ENCODE measurements at places on chromosomes 5 and 9. TPM values are rescaled to one million over a fixed set of nuclear protein-coding genes. Genes with fewer than 3 reads are reported as not detected.

GRCh38 chr5:79792463-79792862, 102.8 kb downstream of the CMYA5 start:
- DNase-seq: no peak

DNA sequence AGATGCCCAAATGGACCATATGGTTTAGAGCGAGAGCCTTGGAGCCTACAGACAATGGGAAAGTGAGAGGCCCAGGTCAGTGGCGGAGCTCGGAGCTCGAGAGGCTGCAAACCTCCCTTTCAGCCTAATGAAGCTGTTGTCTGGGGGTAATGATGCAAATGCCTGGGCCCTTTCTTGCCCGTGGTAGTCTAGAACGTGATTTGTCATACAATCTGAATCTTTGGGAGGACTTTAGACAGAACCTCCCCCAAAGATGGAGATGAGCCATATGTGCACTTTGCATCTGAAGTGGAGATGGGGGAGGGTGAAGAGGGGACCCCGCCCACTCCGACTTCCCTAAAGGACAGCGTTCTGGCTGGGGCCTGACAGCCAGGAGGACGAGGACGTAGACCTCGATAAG, 10.3 kb upstream of the NEUROG1 start:
- DNase-seq: no peak

GRCh38 chr9:111648066-111648465, 13.3 kb upstream of the GNG10 start:
- DNase-seq: no peak

- DNase-seq: no peak
Observed at GRCh38 chr5:66151030-66151429, 6.9 kb downstream of the SREK1 start.

- no peak for DNase-seq
Observed at GRCh38 chr9:95150903-95151302, 166.6 kb downstream of the FANCC start.

DNA sequence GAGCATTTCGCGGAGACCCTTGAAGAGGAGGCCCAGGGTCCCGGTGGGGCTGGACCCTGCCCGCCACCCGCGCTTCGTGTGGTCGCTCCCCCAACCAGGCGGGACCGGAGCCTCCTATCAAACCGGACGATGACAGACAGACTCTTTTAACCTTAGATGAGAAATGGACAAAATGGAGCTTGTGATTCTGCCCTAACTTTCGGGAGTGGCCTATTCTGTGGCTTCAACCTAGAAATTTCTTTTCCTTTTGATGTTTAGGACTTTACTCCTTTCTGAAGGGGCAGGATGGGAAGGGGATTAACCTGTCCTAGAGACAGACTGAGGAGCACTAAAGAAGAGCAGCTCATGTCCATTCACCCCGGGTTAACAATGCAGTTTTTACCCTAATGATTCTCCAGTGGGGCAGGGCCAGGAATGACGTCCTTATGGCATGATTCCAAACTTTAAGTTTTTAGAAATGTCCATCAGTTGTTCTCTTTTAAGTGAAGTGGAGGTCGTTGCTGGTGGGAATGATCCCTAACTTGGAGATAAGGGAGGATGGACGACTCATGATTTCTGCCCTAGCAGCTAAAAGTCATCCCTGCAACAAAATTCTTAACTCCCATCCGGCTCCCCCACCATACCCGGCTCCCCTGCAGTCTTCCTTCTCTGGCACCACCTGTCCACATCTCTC, 1.0 kb downstream of the NIPSNAP3A start:
- peak; percentile 48 for DNase-seq

- DNase-seq: no peak
Observed at GRCh38 chr9:121388140-121388905, 18.3 kb upstream of the STOM start.

DNA sequence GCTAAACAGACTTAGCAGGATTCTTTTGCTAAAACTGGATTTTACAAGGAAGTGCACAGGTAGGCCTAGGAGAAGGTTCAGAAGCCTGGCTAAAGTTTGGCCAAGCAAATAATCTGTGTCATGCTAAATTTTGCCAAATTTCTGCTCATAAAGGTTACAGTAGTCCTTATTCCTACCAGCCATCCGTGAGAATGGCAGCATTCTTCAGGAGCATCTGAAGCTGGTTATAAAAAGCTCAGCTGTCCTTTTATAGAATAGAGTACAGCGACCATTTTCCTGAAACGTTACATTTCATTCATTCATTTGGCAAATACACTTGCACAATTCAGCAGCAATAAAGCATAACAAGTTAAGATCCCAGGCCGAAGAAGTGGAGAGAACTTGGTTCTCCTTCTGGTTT, 6.9 kb downstream of the GSN start:
- no peak for DNase-seq

DNA sequence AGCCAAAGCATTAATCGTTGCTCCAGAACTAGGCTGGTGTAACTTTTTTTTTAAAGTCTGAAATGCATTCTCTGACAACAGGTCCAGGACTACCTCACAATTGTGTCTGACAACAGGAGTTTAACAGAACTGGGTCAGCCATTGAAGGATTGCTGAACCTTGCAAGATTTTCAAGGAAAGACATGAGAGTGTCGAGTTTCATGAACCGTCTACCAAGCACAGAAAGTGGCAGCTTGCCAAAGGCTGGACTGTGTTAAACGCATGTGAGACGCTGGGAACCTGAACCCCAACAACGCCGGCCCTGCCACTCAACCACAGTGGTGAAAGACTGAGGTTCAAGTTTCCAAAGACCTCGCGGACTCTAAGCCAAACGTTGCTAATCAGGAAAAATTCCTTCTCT, 79.1 kb downstream of the LHFPL2 start:
- DNase-seq: peak; percentile 83

DNA sequence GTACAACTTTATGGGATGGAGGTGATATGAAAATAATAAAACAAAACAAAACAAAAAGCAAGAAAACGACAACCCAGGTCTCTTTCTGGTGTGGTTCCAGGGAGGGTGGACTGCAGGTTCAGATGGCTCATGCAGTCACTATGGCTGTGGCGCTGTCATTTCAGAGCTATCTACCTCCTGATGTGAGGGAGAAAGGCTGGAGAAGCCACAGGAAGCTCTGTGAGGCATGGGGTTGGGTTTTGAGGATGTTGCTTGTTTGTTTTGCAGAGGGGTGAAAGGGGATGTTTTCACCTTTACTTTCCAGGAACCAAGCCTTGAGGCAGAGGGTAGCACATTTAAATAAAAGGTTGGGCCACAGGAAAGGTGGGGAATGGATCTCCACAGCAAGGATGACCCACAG, 18.7 kb downstream of the NIPAL4 start:
- no peak for DNase-seq

The CCDC192 gene
- not detected for total RNA-seq

The TYRP1 gene
- total RNA-seq: 1.1 TPM

The RALGDS gene
- 15.6 TPM for total RNA-seq

The PCSK1 gene
- 0.45 TPM for total RNA-seq

The TPPP gene
- not detected for total RNA-seq
